ENCODE measurements at places on chromosomes 7 and 10.

GRCh38 chr7:16810112-16810511 lies 5.3 kb upstream of the AGR2 start:
- DNase-seq: no peak

DNA sequence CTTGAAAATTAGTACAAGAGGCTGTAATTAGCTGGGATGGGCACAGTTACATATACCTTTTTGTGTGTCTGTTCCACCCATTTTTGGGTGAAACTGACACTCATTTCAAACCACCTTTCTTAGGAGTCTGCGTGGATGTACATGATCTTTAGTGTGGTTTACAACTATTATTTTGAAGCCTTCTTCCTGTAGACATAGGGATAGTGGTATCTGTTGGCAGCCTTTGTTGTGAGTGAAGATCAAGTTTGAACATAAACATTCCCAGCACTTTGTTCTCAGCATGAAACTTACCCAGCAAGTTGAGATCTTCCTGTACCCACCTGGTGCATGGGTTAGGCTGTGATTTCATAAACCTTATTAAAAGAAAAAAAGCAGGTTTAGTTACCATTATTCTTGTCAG lies 2.0 kb downstream of the BAG3 start:
- no peak for DNase-seq

- no peak for DNase-seq
These were observed 31.8 kb upstream of the VCL start for GRCh38 chr10:73965890-73966768.

GRCh38 chr7:132504852-132505251 lies 71.4 kb downstream of the PLXNA4 start:
- no peak for DNase-seq

DNA sequence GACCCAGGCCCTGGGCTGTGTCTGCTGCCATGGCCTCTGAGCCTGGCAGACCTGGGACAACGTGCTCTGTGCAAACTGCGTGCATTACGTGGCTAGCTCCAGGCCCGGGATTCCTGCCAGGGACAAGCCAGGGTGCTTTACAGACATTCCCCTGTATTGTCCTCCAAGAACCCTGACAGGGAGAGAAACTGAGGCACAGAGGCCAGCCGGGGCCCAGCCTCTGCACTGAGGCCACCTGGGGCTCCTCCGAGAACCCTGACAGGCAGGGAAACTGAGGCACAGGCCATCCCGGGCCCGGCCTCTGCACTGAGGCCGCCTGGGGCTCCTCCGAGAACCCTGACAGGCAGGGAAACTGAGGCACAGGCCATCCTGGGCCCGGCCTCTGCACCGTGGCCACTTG lies 64.9 kb downstream of the CFAP46 start:
- no peak for DNase-seq

GRCh38 chr7:117718116-117718835 lies 155.0 kb downstream of the CTTNBP2 start:
- DNase-seq: no peak

DNA sequence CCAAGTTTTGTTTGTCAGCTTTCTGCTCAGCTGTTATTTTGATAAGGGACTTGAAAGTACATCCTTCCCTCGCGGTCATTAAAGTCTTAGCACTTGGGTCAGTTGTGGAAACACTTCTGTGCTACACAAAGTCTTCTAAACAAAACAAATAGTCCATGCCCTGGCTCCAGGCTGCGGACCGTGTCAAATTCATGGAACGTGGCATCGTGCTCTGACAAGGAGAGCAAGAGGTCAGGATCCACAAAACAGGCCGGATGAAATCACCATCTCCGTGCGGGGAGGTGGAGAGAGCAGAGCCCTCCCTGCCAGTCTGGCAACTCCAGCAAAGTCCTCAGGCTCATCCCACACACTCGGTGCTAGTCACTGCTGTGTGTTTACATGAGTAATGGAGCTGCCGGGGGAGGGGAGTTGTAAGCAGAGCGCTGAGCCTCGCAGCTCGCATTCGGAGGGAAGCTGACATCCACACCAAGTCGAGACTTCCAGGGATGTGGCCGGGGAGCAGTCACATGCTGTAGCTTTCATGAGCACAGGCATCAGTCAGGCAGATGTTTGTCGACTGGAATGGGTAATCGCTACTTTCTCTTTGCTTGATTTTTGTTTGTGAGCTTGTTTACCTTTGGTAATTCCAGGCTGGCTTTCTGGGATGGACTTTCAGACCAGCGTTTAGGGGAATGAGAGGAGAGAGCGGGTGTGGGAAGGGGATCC lies 147.6 kb downstream of the ARID5B start:
- DNase-seq: peak; percentile 13
